COR-L47 (cell line): ENCODE measurements at places on chromosomes 5 and 9.

DNA sequence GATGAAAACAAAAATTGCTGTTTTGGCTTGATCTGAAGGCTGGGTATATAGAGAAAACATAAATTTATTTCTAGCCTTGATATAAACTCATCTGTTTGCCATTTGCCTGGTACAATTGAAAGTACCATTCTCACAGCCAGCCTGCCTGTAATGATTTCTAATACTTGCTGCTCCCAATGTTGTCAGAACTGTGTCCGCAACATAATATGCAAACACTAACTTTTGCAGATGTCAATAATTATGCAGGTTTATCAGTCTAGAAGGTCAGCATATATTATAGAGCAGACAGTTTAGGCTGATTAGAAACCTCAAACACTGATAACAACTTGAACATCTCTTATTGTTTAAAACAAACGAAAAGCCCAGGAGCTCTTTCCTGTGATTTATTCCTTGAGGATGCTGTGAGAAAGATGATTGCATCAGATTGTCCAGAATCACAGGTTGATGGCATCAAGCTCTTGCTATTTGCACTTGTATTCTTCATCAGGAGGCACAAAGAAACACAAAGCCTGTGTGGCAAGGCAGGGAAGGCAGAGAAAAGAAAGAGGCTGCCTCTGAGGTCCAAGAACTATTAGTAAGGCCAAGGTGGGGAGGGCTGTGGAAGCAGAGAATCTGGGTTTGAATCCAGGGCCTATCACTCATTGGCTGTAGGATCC lies 21.4 kb upstream of the HMHB1 start:
- no peak for DNase-seq

- DNase-seq: no peak
These were observed 482.8 kb upstream of the ARRDC3 start for GRCh38 chr5:91865915-91866314.

DNA sequence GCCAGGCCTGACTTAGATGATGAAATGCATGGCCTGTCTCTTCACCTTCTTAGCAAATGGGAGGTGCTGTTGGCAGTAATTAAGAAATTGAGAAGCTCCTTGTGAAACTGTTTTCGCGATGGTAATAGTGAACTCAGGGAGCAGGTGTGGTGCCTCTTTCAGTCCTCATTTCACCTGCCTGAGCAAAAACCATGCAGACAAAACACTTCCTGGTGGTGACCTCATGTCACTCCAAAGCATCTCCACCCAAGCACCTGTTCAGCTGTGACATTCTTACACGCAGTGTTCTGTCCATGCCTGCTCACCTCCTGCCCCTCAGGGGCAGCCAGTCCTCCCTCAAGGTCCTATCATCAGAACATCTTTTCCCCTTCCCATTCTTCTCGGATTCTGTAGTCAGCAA lies 146.5 kb downstream of the CD180 start:
- no peak for DNase-seq

DNA sequence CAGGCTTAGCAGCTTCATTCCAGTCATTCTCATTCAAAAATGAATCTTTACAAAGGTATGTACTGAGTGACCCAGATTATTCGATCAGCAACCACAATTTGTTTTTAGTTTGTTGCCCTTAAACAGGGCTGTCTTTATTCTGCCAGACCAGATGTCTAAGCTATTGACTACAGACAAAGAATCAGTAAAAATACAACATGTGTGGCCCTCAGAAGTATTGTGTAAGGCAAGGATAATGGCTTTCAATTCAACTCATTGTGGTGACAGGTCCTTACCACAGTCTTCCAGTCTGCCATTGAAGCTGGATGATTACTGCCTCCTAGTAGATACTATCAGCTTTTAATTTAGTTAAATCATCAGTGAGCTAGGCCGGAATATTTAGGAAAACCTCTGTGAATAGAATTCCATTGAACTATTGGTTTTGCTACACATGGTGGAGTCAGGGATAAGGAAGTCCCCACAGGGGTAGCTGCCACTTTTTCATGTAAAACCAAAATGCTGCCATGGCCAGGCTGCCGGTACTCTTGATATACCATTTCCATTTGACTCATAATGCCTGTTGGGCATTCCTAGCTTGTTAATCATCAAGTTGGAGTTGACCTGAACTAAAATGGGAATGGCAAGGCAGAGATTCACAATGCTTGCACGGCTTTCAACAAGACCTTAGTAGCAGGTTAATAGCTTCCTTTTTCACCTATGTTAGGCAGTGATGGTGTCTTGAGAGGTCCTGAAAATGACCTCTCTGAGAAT lies 175.6 kb downstream of the MEF2C start:
- DNase-seq: no peak

DNA sequence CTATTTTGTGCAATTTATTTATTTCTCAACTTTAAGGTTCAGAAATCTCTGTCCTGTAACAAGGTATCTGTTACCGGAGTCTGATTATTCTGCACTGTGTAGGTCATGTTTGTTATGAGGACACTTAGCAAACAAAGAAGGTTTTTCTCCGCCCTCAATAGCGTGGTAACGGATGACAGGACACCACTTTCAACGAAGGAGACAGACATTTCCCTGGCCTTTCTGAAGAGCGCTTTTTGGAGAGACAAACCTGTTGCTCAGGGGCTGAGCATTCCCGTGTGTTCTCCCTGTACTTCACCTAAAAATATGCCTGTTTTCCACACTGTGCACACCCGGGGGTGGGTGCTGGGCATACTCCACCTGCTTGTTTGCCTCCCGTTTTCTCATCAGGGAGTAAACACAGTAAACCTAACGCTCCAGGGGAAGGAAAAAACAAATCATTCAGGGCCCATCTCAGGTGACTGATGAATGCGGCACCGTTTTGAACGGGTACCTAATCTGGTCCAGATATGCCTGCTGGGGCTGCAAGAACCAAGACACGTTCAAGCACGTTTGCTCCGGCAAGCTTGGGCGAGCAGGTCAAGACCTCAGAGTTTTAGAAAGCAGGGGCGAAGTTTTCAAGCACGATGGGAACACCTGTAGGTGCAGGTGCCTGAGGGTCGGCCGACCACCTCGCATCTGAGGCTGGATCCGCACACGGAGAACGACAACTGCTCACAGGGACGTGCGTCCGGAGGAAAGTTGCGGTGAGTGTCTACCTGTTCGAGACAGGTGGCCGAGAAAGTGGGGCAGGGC lies 859 bp downstream of the RETREG1 start:
- DNase-seq: peak; percentile 25

DNA sequence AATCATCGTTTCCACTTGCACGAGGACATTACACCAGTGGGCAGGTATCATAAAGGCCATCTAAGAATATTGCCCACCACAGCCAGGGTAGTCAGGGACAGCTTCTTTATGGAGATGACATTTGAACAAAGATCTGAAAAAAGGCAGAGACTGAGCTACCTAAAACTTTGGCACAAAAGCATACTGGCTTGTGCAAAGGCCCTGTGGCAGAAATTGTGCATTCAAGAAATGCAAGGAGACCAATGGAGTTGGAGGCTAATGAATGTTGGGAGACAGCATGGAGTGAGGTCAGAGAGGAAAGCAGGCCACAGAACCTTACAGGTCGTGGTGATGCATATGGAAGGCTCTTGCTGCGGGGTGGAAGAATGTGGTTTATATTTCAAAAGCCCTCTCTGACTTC lies 578.5 kb downstream of the BNC2 start:
- no peak for DNase-seq

DNA sequence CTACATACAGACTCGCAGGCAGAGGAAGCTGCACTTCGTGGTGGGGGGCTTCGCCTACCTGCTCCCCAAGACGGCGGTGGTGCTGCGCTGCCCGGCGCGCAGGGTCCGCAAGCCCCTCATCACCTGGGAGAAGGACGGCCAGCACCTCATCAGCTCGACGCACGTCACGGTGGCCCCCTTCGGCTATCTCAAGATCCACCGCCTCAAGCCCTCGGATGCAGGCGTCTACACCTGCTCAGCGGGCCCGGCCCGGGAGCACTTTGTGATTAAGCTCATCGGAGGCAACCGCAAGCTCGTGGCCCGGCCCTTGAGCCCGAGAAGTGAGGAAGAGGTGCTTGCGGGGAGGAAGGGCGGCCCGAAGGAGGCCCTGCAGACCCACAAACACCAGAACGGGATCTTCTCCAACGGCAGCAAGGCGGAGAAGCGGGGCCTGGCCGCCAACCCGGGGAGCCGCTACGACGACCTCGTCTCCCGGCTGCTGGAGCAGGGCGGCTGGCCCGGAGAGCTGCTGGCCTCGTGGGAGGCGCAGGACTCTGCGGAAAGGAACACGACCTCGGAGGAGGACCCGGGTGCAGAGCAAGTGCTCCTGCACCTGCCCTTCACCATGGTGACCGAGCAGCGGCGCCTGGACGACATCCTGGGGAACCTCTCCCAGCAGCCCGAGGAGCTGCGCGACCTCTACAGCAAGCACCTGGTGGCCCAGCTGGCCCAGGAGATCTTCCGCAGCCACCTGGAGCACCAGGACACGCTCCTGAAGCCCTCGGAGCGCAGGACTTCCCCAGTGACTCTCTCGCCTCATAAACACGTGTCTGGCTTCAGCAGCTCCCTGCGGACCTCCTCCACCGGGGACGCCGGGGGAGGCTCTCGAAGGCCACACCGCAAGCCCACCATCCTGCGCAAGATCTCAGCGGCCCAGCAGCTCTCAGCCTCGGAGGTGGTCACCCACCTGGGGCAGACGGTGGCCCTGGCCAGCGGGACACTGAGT lies 255.9 kb downstream of the SAXO1 start:
- no peak for DNase-seq

GRCh38 chr9:113593682-113594281 lies 130.3 kb downstream of the RGS3 start:
- DNase-seq: peak; percentile 13
